ENCODE measurements at places on chromosomes 3 and 15.

DNA sequence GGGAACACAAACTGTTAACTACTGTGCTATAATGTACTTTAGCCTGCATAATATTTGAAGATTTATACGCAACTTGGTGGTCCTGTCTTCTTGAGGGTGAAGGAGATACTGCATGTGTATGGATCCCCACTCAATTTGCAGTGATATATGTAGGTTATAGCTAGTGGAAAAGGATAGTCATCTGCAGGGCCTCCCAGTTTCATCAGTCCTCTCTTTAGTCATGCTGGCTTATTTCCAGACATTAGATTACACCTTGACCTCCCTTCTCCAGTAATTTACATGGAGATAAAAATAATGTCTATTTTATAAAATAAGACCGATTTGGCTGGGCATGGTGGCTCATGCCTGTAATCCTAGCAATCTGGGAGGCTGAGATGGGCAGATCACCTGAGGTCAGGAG lies 3.7 kb downstream of the NR1D2 start:
- no peak for DNase-seq

DNA sequence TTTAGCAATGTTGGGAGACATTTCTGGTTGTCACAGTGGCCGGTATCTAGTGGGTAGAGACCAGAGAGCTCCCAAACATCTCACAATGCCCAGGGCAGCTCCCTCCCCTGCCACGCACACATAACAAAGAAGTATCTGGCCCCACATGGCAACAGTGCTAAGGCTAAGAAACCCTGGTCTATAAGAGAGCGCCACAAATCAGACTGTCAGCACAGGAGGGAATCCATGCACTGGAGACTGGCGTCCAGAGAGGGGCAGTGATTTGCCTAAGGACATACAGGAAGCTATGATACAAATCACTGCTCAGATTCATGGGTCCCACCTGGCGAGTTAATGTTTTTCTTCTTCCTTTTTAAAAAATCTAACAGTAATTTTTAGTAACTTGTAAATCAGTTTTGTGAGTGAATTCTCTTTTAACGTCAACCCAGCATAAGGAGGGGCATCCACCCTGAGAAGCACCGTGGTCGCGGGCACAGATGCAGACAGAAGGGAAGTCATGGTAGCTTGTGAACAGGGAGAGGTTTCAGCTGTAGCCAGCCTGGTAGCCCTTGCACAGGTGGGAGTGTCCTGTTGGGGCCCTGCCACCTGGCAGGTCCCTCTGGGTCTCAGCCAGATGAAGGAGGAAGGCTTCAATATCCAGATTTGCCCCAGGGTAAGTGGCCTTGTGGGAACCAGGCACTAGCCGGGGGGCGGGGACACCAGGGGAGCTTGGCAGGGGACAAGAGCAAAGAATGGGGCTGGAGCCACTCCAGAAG lies 8.7 kb downstream of the ISG20 start:
- no peak for DNase-seq

GRCh38 chr3:103787164-103787871 lies 1352.5 kb downstream of the ZPLD1 start:
- DNase-seq: no peak

GRCh38 chr15:56816781-56817180 lies 83.5 kb upstream of the ZNF280D start:
- no peak for DNase-seq

DNA sequence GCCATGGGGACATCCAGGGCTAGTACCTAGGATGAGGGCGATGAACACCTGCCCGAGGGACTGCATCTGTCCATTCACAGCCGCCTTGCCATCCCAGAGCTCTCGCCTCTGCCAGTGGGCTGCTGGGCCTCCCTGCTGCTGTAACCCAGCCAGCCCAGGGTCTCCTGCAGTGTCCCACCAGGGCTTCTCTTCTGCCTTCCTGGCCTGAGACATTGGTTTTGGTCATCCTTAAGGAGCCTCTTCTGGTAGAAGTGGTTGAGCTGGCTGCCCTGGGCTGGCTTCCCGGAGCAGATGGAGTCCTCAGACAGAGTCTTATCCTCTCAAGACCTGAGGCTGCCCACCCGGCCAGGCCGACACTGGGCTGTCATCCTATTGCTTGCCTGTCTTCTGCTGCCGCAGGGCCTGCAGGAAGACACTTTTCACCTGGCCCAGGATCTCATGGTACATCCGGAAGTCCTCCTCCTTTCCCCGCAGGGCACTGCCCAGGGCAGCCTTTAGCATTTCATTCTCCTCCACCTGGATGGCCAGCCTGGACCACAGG lies 6.1 kb upstream of the HHATL start:
- DNase-seq: no peak

- DNase-seq: no peak
Measured at GRCh38 chr15:98443526-98443925, 204.8 kb upstream of the IGF1R start.

- DNase-seq: no peak
Measured at GRCh38 chr15:22979238-22980188, 655 bp downstream of the CYFIP1 start.

DNA sequence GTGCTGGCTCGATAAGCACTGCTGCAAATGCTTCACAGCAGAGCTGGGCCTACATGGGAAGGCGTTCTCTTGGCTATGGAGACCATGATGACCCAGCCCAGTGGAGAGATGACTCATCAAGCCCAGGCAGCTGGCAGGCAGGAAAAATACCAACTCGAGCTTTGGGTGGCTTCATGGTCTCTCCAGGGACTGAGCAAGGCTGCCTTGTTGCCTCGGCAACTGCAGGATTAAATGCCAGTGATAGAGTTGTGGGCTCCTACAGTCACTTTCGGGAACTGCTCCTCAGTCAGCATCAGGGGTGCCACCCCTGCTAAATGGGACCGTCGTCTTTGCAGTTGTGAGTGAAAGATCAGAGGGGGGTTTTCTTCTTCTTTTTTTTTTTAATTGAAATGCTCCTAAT lies 54.6 kb upstream of the MYZAP start:
- no peak for DNase-seq

DNA sequence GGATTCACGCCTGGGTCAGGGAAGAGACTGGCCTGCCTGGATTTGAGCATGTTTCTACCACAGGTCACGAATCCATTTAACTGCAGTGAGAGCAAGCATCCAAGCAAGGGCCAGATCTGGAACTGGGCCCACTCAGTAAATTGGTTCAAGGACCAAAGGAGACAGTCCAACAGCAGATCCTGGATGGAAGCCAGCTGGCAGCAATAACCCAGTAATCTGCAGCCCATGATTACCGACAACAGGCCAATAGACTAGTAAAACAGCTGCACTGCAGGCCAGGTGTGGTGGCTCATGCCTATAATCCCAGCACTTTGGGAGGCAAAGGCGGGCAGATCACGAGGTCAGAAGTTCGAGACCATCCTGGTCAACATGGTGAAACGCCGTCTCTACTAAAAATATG lies 11.8 kb downstream of the SAMD7 start:
- no peak for DNase-seq

- no peak for DNase-seq
Measured at GRCh38 chr15:33149919-33150318, 44.6 kb downstream of the FMN1 start.

GRCh38 chr15:66775127-66776105 lies 73.4 kb downstream of the SMAD6 start:
- DNase-seq: no peak

- no peak for DNase-seq
Measured at GRCh38 chr3:39808467-39809180, 785 bp upstream of the MYRIP start.

GRCh38 chr3:65742914-65743313 lies 295.8 kb downstream of the MAGI1 start:
- DNase-seq: no peak

DNA sequence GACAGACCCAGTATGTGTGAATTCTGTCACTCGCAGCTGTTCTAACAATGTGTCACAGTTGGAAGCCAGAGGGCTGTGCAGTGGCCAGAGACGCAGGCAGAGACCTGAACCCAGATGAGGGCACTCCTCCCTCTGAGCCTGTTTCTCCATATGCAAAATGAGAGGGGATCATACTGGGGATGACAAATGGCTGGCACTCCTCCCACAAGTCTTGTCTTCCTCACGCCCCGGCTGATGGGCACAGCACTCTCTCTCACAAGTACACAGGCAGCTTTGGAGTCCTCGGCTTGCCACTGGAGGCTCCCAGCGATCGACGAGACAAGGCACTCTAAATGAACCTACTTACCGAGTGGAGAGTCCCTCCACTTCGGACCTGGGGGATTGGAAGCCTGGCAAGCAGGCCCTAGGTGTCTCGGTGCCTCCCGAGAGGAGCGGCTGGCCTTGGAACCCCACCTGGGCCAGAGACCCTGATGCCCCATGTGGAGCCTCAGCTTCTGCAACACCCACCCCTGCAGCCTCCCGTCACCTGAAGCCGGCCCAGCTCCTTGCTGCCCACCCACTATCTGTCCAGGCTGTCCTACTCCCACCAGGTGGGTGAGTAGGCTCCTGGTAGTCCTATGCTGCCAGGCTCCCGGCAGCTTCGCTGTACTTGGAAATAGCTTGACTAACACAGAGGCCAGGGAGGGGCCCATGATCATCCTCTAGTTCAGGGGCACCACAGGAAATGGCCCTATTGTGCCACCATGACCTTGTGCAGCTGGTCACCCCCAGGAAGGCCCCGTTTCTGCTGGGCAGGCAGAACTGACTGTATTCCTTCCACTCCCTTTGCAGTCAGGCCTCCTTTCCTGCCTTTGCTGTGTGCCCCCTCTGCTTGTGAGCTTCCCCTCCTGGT lies 65.0 kb upstream of the IQSEC1 start:
- DNase-seq: no peak

GRCh38 chr3:54572197-54572895 lies 355.5 kb downstream of the LRTM1 start:
- no peak for DNase-seq

- no peak for DNase-seq
Measured at GRCh38 chr3:118472586-118472985, 562.1 kb downstream of the IGSF11 start.

GRCh38 chr3:189099505-189100290 lies 72.1 kb upstream of the TPRG1 start:
- no peak for DNase-seq

DNA sequence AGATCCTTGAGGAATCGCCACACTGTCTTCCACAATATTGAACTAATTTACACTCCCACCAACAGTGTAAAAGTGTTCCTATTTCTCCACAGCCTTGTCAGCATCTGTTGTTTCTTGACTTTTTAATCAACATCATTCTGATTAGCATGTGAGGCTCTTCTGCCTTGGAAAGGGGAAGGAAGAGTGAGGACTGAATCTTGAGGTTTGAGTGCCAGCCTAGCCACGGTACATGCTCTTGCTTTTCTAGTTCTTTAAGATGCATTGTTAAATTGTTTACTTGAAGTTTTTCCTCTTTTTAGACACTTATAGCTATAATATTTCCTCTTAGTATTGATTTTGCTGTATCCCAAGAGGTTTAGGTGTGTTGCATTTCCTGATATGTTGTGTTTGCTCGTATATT lies 596.1 kb downstream of the OTOL1 start:
- no peak for DNase-seq

GRCh38 chr3:128075522-128076482 lies 23.6 kb downstream of the SEC61A1 start:
- DNase-seq: peak; percentile 79

GRCh38 chr15:68403161-68403941 lies 28.6 kb downstream of the ITGA11 start:
- DNase-seq: no peak

DNA sequence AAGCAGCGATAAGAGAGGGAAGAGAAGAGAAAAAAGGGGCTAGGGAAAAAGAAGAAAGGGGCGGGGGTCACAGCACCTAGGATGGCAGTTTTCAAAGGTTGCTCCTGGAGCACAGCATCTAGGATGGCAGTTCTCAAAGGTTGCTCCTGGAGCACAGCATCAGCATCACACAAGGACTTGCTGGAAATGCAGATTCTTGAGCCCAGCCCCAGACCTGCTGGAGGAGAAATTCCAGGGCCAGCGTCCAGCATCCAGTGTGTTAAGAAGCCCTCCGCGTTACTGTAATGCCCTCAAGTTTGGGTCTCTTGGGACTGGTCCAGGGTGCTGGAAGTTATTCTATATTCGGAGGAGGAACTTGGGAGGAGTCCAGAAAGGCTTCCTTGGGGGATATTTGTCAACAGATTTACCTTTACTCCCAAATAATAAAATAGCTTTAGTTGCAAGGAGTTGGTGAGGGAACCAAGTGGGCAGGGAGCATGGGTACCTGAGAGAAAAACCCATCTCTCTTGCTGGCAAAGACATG lies 519.4 kb downstream of the SHQ1 start:
- DNase-seq: no peak

DNA sequence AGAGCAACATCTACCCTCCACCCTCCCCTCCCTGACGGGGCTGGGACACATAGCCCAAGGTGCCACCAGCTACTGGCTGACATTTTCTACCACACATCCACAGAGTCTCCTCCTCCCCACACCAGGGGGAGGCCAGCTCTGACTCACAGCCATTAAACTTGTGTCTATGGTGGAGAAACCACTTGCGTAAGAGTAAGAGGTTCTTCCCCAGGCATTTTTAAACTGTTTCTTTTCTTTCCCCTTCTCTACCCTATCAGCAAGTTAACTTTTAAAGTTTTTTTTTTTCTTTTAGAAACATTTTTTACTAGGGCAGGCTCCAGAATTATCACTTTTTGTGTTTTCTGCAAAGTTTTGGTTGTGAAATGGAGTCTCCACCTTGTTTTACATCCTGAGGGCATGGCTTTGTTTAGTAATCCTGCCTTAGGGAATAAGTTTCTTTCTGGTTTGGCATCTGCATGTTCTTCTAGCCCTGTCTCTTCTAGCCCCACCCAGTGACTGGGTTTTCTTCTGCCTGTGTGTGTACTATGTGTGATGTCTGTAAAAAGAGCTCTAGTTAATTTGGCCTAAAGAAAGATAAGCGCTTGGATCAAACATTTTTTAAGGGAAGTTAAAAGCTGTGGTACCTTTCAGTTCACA lies 148.8 kb upstream of the GADL1 start:
- DNase-seq: no peak

DNA sequence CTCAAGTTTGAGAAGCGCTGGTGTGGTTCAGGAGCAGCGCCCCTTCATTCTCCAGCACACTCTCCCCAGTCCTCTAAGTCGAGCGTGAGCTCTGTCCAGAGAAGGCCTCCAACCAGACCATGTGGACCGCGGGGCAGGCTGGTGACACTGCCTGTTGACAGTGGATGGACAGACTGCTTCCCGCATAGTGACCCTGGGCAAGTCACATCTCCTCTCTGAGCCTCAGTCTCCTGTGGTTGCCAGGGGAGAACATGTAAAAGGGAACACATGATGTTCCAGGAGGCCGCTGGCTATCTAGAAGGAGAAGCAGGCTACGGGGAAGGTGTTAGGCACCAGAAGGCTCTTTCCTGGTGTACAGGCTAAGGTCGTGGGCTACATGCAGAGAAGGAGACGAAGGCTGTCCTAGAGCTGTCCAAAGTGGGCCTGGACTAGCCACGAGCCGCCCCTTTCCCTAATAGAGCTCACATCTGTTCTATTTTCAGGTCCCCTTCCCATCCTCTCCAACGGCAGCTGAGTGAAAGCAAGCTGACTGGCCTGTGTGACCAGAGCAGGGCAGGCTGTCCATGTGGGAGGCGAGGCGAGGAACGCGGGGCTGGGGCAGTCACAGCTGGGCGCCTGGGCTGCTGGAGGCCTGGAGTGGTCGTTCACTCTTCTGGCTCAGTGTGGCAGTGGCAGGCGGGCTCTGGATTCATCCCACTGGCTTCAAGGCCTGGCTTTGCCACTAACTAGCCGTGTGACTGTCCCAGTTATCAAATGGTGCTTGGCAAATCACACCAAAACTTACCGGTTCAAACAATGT lies 11.1 kb downstream of the ISG20 start:
- DNase-seq: no peak

GRCh38 chr3:27533718-27534573 lies 49.8 kb upstream of the SLC4A7 start:
- no peak for DNase-seq

GRCh38 chr3:145939431-145939830 lies 221.6 kb downstream of the PLOD2 start:
- DNase-seq: no peak

- no peak for DNase-seq
Measured at GRCh38 chr3:171753665-171754408, 56.4 kb downstream of the PLD1 start.

All from stimulated activated CD4-positive, alpha-beta T cell treated with anti-CD3 and anti-CD28 coated beads, TNF-alpha, amount 100 ng/mL, for 48 hours (primary cell).